Thoracic aorta (tissue), 2 donors: ENCODE measurements at places on chromosomes 16 and 17.

GRCh38 chr17:20121359-20122253 is 112.4 kb downstream of the SPECC1 start:
- peak; percentile 38 for DNase-seq

DNA sequence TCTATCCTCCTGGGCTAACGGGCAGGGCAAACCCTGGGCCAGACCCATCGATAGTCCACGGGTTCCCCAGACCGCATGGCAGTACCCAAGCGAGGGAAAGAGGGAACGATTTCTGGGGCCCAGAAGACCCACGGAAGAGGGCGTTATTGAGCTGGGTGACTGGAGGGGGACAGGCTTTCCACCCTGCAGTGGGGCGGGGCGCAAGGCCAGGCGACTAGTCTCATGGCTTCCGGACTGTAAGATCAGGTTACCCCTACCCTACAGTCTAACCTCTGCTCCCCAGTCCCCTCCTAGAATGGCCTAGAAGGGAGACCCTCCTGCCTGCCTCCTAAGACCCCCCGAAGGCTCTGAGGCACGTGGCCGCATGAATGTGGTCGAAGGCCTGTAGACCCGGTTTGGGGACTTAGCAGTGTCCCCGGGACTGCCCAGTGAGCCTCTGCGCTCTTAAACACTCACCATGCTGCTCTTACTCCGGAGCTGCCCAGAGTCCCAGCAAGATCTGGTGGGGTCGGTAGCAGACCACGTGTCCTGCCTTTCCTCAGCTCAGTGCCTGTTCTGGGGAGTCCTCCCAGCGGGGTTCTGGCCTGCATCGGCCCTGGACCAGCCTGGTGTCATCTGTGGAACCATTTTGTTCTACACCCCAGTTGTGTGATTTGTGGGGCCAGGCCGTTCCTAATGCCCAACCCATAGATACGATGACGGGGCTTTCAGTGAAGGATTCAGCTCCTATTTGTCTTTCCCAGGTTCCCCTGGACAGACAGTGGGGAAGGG is 13.2 kb upstream of the AURKB start:
- no peak for DNase-seq

DNA sequence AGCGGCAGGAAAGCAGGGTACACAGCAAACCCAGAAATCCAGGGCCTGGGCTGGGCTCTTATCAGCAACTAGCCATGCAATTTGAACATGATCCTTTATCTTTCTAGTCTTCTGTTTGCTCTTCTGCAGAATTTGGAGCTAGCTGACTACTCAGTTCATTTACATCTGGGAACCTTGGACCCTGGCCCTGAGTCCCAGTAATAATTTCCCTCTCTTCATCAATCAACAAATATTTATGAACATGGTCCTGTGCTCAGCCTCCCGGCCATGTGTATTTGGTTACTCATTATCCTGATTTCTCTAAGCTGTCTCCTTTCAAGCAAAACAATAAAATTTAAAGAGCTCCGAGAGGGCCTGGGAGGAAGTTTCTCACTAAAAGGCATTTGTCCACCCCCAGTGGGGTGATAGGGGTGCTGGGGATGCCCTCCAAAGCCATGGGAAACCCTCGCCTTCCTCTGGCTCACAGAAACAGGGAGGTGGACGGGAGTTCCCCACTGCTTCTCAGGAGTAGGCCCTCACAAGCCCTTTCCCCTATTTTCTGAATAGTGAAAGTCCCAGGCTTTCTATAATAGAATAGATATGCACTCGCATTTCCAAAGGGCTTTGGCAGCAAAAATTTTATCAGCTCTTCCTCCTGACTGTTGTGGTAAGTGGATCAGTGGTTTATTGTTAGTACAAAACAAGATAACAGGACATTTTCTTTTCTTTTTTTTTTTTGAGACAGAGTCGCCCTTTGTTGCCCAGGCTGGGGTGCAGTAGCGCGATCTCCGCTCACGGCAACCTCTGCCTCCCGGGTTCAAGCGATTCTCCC is 6.9 kb upstream of the WDR59 start:
- DNase-seq = no peak

DNA sequence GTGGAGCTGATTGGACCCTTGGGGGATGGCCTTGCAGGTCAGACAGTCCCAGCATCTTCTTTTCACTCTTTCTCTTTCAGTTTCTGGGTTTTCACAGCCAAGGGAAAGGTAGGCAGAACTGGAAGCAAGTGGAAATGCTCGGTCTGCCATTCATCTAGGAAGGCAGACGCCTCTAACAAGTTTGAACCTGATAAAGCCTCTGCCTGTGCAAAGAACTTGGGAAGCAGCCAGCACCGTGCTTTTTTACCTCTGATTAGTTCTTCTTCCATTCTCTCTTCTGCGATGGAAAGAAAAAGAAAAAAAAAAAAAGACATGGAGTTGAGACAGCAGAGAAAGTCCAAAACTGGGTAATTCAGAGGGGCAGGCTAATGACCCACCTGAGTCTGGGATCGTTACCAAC is 997.8 kb upstream of the EEF2KMT start:
- DNase-seq = no peak

- no peak for DNase-seq
These were observed 101.7 kb downstream of the VAT1L start for GRCh38 chr16:77890075-77890474.

DNA sequence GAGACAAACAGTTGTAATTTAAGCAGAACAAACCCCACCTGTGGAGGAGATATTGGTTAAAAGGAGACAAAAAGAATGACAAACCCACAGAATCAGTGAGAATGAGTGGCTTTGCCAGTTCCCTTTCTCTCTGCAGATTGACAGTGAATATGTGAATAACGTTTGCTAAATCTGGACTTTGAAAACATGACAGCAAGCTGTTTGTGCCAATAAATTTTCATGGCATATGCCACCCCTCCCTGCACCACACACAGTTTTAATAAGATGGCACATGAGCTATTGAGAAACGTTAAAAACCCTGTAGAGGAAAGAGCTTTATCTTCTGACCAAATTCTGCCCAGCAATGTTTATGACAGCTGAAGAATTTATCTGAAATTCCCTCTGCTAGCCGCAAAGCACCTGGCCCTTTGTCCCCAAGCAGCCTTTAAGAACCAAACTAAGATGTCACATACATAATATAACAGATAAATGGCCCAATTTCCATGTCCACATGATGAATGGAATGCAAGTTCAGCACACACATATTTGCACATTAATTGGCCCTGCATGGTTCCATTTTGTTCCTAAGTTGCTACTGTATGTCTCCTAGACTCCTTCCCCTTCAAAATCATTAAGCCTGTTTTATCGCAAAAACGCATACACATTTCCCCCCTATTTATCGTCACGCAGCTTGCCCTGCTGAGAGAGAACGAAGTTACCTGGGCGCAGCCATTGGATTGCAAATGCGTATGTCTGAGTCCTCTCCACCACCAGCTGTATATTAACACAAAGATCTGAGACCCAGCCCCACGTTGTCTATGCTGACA is 773.5 kb upstream of the EEF2KMT start:
- no peak for DNase-seq

- DNase-seq = no peak
These were observed 24.4 kb downstream of the CNTROB start for GRCh38 chr17:7956228-7956965.

DNA sequence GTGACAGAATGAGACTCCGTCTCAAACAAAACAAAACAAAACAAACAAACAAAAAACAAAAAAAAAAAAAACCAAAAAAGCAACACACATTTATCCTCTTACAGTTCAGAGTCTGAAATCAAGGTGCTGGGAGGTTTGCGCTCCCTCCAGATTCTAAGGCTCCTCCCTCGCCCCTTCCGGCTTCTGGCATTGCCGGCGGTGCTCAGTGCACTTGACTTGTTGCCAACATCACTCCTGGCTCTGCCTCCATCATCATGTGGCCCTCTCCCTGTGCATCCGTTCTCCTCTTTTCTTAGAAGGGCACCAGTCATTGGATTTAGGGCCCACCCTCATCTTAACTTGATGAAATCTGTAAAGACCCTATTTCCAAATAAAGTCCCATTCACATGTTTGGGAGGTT is 73.8 kb downstream of the RBFOX3 start:
- DNase-seq = no peak

DNA sequence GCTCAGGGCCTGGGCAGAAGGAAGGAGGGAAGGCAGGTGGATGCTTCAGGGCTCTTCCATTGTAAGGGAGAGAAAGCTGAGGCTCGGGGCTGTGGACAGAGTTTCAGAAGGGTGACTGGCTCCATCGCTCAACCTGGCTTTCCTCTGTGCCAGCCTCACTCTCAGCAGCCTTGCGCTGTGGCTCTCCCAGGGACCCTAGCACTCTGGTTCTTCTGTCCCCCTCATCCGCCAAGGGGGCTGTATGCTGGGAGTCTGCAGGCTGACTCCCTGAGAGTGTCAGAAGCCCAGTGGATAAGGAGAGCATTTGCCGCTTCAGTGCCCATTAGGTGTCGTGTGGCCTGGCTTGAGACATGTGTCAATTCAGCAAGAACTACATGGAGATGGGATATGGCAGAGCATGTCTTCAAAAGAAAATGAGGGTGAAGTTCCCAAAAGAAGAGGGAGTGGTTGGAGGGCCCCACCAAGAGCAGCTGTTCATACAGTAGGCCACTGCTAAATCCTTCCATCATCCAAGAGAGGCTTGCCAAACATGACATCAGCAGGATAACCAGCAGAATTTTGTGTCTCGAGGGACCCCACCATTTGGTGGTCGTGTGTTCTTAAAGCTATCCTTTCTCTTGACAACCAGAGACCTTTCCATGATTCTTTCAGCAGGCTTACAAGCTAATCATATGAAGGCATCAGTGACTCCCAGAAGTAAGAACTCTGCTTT is 148.2 kb downstream of the IRX5 start:
- DNase-seq = no peak

GRCh38 chr16:11094857-11095565 is 150.6 kb downstream of the CLEC16A start:
- DNase-seq = no peak

DNA sequence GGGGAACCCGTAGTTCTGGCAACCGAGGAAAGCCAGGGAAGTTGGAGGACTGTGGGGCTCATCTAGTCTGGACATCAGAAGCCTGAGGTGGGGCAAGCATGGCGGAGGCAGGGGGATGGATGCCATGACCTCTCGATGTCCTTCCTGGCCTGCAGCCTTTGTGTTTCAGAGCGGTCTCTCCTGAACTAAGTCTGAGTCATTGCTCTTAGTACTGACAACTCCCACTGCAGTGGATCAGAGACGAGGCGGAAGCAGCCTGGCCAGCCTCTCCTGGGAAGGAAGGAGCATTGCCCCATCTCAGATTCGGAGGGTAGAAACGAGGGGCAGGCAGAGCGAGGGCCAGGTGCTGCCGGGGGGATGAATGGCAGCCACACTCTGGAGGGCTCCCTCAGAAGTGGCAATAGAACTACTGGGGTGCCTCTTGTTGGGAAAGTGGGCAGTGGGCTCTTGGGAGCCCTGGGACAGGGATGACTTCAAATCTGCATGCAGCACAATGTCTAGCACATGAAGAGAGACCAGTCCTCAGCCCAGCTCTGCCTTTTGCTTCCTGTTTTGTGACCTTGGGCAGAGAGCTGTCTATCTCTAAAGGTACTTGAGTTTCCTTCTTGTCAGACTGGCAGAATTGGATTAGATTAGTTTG is 3.6 kb upstream of the STAC2 start:
- no peak for DNase-seq

DNA sequence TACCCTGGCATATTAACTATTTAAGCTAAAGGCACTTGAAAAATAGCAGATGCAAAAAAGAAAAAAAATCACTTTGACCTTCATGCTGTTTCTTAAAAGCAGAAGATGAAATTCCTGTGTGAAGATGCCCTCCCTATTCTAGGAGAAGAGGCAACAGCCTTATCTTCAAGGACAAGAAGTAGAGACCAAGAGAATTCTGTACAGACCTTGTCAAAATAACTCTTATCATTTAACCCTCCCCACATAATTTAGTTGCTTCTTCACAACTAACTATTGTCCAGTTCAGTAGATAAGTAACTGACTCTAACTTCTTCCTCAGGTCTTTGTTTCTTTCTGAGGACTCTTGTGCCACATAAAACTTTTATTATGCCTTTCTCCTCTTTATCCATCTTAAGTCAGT is 72.0 kb upstream of the MARCHF10 start:
- no peak for DNase-seq

DNA sequence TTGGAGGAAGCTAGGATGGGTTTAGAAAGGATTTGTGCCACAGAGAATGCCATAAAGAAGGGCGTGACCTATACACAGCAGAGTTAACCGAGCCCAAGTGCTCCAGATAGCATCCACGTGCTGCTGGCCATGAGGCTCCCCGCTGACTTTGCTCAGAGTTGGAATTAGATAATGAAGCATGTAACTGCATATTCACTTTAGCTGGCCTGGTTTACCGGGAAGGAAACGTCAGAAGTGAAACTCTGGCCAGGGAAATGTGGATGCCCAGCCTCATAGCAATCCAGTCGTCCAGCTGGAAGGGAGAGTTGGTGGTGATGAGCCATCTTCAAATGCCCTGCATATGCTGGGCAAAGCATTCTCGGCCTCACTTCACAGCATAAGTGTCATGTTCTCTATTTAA is 6.1 kb downstream of the KRT35 start:
- DNase-seq = no peak

DNA sequence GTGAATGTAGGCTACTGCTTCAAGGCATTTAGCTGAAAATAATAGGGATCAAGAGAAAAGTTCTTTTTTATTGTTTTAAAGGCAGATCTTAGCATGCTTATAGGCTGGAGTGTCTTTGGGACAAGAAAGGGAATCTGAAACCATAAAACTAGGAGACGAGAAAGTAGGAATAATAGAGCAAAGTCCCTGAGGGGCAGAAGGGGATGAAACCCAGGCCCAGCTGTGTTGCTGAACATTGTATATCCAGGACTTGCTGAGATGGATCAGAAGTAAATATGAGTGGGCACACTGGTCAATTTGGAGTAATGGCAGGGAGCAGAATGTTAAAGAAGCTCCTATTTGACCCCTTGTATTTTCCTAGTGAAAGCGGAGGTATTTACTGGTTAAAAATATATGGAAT is 9.3 kb downstream of the ZNF689 start:
- DNase-seq = no peak

DNA sequence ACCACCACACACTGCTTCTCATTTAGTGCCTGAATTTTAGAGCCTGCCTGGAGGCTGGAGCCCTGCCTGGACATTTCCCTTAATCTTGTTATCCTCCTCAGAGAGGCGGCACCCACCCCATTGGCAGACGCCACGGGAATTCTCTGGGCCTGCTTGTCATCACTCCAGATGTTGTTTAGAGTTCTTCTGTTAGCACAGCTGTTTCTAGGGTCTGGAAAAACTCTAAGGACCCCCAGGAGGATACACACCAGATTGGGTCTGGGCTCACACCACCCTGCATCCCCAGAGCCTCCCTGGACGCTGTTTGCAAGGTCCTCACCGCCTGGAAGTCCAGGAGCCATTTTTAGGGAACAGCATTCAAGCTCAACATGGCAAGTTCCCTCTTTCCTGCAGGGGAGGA is 565 bp upstream of the XAF1 start:
- no peak for DNase-seq

- no peak for DNase-seq
These were observed 18.1 kb downstream of the SLC7A5 start for GRCh38 chr16:87851141-87851587.

DNA sequence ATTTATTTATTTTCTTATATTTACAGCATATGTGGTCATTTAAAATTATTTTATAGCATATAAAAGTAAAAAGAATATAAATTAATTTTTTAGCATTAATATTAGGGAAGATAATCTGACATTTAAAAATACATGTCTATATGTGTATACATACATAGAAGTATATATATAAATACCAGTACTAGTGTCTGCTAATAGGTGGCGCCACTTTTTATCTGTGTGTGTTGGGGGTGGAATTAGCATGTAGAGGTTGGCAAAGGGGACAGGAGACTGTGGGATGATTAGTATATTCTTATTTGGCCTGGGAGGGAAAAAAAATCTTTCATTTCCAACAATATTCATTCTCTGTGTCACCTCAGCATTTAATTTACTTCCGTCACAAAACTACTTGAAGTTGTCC is 359.1 kb downstream of the WWOX start:
- DNase-seq = no peak

GRCh38 chr16:79497606-79498350 is 102.8 kb downstream of the MAF start:
- DNase-seq = no peak
